ENCODE measurements at places on chromosomes 2 and 18.
A peak's percentile ranks its signal among the peaks of the same experiment; 100 is the strongest.

DNA sequence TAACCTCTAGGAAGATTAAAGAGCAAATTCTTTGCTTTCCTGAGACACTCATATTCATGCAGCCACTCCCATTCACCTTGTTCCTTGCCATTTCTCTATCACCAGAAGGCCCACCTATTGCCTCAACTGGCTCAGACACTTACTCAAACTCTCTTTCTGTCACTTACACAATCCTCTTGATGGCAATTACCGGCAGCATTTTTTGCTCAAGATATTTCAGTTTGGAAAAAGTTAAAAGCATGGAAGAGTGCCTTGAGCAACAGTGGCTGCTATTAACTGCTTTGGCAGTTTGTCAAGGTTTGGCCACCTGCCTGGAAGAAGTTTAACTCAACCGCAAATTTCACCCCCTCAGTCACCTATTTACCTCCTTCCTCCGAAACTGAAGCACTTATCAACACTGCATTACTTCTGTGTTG, 1104.0 kb upstream of the PIK3C3 start:
- no peak for DNase-seq

DNA sequence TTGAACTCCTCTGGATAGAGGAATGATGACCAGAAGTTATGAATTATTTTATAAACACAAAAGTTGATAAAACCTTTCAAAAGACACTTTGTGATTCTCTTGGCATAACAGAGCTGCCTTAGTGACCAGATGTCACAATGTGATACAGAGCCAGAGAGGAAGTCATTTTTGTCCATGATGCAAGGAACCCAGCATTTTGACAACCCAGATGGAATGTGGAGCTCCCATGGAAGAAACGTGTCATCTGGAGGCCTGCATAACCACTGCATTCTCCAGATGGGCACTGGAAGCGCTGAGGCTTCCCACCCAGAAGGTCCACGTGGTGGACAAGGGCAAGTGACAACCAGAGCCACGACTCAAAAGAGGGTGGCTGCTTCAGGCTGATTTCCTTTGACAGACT, 30.1 kb downstream of the HRH4 start:
- no peak for DNase-seq

DNA sequence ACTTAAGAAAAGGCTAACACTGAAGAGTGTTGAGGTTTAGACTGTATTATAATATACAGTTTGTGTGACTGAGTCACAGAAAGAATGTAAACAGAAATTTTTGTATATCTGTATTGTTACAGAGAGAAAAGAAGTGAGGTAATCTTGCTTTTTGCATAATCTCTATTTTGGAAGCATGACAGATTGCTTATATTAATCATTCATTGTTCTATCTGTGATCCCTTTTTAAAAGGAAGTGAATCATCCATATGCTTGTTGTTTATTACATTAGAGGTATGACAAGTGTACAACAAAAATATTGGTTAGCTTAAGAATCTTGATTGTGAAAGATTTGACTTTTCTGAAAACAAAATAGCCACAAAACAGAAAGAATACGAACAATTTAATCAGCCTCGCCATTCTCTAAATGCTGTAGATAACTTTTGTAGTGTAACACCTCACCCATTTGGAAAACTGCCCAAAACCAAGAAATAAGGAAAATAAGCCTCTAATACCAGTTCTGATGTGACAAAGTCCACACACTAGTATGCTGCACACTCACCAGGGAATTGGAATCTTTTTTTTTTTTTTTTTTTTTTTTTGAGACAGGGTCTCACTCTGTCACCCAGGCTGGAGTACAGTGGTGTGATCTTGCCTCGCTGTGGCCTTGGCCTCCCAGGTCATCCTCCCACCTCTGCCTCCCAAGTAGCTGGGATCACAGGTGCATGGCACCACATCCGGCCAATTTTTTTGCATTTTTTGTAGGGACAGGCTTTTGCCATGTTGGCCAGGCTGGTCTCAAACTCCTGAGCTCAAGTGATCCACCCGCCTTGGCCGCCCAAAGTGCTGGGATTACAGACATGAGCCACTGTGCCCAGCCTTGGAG, 91.5 kb upstream of the LPIN2 start:
- no peak for DNase-seq

DNA sequence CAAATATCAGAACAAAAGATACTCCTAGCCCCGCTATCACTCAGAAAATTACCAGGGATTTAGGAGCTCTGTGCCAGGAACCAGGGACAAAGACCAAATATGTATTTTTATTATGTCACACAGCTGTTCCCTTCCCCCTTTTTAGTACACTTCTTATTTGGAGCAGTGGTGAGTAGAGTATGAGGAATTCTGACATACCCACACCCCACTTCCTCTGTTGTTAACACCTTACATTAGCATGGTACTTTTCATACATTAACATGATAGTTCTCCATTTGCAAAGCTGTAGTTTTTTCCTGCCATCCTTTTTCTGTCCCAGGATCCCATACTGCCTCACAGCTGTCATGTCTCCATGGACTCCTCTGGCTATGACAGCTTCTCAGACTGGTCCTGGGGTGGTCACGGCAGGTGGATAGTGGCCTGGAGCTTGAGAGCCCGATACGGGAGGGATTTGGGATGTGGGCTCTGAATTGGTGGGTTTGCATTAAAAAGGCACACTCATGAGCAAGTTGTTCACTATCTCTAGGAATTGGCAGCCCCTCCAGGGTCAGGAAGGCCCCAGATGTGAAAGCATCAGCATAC, 100.2 kb downstream of the SH3RF3 start:
- DNase-seq: no peak

DNA sequence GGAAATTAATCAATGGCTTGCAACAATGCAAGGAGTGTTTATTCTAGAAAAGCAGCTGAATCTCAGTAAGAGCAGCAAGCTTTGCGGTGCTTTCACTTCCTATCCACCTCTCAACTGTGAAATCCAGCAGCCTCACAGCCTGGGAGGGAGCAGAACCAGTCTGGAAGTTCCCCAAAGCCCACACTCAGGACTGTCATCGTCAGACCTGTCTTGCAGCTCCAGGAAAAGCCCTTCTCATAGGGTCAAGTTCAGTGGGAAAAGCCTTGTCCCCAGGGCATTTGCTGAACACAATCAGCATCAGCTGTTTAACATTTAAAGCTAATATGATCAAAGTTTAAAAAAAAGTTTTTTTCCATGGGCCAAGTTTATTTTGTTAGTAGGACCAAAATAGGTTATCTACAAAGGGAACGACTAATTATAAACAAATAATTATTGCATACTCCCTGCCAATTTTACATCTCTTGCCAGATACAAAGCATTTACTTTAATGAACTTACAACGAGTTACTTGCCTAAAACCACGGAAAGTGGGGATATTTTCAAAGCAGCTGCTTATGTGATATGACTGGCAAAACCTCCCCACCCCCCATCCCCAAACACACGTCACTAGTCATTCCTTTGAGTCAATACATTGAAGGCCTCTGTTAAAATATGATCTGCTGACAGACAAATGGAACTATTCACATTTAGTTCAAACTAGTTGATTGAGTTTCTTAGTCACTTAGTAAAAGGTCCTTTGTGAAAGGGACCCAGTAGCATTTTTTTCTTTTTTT, 36.8 kb downstream of the PARD6G start:
- no peak for DNase-seq

- no peak for DNase-seq
Observed at GRCh38 chr2:11710632-11711353, 35.6 kb upstream of the LPIN1 start.

GRCh38 chr2:232321156-232321816, 57.3 kb upstream of the ALPP start:
- no peak for DNase-seq

GRCh38 chr2:109128616-109129355, at the start of gene SH3RF3:
SH3RF3 (plus strand) TSS chr2:109129205.
- peak; percentile 41 for DNase-seq

DNA sequence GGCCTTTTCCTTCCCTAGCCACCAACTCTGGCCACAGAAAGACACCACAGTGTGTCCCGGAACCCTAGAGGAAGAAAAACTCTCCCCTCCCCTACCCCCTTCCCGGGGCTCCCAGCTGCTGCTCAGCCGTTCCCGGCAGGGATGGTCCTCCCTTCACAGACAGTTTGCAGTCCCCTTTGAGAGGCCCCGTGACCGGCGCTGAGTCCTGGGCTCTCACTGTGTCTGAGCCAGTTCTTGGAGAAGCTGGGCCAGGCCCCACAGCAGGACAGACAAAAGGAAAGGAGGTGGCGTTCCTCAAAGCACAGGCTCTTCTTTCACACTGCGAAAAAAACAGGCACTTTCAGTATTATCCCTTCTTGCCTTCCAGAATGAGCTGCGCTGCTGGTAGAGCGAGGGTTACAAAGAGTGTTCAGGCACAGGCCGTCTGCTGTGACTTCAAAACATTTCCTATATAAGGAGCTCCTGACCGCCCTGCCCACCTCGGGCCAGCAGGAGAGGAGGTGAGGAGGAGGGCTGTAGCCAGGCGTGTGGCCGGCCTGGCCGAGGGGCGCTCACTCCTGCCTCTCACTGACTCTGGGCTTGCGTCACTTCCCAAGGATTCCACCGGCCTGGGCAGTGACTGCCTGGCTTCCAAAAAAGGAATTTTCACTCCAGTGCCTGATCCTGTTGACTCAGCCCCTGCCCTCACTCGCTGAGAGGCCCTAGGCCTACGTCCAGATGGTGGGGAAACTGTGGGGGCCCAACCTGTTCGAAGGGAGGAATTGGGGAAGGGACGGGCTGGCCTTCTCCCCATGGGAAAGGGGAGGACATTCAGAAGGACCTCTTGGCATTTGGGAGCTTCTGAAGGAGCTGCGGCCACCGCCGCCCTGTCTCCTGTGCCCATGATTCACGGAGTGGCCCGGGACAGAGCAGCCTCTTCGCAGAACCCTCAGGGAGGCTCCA, 24.9 kb downstream of the CIDEA start:
- no peak for DNase-seq

DNA sequence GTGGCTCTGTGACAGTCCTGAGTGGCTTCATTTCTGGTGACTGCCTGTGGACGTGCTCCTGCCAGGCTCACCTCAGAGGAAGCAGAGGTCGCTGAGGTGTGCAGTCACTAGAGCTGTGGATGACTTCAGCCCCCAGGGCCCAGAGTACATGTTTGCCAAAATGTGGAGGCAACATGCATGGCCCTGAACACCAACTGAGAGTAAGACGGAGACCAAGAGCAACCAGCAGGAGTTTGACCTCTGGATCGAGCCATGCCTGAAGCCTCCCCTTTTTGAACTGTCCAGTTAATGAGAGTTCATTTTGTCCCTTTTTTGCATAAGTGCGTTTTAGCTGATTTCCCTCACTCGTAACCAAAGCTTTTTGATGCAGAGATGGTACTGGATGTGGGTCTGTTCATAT, 184.9 kb downstream of the RTP5 start:
- DNase-seq: no peak

DNA sequence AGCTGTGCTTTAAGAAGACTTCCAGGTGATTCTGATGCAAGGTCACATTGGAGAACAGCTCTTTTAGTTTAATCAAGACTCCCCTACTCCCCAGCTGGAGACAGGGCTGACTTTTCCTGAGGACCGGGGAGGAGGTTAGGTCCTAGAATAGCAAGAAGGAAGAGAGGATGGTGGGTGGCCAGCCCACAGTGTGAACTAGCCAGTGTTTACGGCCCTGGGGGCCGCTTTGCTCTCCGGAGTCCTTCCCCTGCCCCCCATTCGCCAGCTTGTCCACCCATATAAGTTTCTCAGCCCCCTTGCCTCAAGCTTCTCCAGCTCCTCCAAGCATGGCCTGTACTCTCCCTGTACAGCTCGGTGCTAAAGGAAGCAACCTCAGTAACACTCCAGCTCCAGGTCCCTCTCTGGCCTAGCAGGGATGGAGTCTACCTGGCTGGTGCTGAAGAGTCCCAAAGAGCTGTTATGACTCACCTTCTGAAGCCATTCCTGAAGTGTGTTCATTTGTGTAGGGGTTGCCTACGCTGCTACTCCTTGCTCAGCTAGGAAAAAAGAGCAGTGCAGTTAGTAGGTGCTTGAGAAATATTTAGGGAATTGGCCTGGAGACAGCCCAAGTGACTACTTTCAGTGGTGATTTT, 7.9 kb downstream of the INPP4A start:
- DNase-seq: no peak

DNA sequence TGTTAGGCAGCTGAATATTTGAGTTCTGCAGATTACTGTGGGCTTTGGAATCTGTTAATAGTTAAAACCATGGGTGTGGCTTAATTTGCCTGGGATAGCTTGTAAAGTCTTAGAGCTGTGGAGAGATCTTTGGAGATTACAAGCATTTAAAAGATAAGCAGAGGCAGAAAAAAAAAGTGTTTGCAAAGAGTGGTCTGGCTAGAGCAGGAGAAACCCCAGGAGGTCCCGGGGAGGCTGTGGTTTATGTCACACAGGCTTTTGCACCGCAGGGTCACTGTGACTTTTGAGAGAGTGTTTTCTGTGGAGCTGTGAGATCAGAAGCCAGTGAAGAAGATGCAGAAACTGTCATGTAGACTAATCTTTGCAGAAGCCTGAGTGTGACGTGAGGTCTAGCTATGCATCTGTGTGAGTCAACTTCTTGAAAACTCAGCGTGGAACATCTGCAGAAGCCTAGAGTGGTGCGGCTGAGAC, 49.0 kb downstream of the SETBP1 start:
- no peak for DNase-seq

GRCh38 chr2:218186876-218187275, 20.1 kb upstream of the CXCR1 start:
- no peak for DNase-seq

- DNase-seq: no peak
Observed at GRCh38 chr2:66539452-66539851, 104.5 kb downstream of the MEIS1 start.

DNA sequence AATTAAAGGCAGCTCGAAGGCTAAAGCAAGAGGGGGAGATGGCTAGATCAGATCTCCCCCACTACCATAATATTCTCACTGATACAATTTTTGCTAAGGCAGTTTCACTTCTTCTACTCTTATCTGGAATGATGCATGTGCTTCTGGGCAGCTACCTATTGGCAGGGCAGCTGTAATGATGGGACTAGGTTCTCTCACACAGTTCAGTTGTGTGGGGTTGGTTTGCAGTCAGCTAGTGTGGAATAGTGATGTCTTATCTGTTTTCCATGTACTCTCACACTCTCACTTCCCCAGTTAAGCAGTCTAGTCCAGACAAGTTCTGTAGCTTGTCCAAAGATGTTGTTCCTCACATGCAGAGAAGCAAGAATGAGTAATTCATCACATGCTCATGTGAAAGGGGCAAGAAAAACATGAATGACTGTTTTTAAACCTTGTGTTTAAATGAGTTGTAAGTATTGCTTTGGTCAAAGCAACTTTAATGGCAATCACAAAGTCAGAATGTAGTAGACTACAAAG, 836.1 kb downstream of the CBLN2 start:
- DNase-seq: no peak

DNA sequence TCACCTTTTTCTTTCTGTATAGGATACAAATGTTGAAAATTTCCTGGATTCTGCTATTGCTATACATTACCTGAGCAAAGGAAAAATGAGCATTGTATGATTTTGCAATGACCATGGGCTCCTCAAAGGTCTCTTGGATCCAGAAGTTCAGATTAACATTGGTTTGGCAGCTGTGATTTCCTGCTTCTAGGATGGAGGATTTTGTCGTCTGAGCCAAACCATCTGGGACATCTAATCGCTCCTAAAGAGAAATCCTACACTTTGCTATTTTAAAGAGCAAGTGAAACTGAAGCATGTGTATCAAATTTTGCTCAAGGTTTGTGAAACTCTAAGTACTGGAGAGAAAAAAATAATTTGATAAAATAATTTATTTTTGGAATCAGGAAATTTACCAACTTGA, 115.1 kb upstream of the ST6GAL2 start:
- DNase-seq: no peak
